Stimulated activated CD8-positive, alpha-beta memory T cell treated with anti-CD3 and anti-CD28 coated beads, Interleukin-7, amount 100 ng/mL, for 1 hour (primary cell): ENCODE measurements at places on chromosomes 16 and 17.

GRCh38 chr16:84266451-84266850 lies 26.6 kb upstream of the KCNG4 start:
- DNase-seq, result no peak

GRCh38 chr17:77634710-77635109 lies 323.8 kb upstream of the TNRC6C start:
- no peak for DNase-seq

DNA sequence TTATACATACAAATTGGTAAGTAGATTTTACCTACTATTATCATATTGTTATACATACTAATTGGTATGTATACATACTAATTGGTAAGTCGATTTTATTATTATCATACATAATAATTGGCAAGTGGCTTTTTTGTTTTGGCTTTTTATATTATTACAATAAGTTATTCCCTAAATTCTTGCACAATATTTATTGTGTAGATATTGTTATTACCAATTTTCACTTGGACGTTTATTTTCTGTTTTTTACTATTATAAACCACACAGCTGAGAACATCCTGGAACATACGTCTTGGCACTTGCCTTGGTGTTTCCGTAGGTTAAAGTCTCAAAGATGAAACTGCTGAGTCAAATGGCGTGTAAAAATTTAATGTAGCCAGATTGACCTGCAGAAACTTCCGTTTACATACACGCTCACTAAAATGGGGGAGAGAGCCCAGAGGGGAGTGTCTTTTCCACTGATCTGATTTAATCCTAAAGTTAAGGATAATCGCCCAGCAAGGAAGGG lies 18.9 kb downstream of the GNGT2 start:
- DNase-seq, result no peak

DNA sequence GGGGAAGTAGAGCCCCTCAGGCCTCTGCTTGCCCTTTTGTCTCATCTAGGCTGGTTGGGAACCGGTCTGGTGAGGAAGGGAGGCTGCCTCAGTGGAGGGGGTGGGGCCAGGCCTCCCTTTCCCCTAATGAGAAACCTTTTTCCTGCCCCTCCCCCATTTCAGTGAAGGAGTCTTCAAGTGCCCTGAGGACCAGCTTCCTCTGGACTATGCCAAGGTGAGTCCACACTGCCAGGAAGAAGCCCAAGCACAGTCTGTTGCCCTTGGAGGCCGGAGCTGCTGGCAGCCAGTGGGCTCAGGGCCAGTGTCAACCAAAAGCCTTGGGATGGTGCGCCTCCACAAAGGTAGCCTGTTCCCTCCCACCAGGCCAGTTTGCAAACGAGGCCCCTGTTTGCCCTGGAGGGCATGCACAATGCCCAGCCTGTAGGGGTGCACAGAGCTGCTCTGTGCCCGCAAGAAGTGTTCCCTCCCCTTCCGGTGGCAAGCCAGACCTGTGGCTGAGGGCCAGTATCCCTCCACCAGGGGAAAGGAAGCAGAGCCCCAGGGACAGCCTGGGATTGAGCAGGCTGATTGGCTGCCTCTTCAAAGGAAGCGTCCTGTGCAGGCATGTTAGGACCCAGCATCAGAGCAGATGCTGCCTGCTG lies 3.4 kb downstream of the TRAF4 start:
- no peak for DNase-seq

- no peak for DNase-seq
These were observed 950.4 kb upstream of the EEF2KMT start for GRCh38 chr16:6048017-6048416.

- DNase-seq, result no peak
These were observed 143.7 kb downstream of the ZNF18 start for GRCh38 chr17:11853321-11854151.

- no peak for DNase-seq
These were observed 4.7 kb downstream of the ABAT start for GRCh38 chr16:8679151-8679550.

DNA sequence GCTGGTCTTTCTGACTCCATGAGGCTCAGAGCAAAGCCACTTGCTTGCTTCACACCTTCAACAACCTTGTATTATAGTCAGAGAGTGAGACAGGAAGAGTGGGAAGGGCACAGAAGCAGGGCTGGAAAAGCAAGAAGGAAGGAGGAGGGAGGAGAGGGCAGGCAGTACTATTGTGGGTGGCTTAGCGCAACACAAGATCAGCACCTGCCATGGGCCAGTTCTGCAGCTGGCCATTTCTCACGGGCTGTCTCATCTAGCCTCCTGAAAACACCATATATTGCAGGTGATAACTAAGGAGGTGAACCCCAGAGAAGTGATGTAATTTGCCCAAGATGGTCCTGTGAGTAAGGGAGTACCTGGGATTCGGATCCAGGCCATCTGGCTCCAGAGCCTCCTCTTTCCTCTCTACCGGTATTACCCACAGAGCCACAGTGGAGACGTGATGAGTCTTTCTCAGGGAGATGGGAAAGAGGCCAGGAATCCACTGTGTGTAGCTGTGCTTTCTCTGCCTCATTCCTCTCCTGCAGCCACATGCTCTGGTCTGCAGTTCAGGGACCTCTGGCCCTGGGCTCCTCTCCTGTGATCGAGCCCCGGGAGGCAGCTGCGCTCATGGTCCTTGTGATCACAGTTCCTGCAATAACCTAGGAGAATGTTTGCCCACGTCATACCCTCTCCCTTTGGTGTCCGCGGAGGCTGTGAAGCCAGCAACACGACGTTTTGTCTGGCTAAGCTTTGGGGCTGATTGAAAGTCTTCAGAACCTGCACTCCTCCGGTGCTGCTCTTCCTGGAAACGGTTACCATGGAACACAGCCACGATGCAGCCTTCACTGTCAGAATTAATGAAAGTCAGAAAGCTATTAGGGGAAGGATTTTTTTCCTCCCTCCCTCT lies 178.1 kb upstream of the CCL2 start:
- DNase-seq, result no peak

DNA sequence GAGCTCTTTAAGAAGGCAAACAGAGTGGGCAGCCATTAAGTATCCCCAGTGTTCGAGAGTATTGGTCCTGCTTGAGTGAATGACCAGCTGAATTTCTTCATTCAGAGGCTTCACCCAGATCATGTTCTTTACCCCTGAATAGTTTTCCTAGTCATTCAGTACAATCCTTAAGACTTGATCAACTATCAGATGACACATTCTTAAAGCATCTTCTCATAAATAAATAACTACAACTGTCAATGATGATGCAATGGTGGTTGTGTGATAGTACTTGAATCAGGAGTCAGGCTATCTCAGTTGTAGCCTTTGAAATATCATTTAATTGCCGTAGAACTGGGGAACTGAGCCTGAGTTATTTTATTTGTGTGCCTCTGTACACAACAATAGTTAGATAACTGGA lies 416.8 kb upstream of the CCL2 start:
- DNase-seq, result no peak

- no peak for DNase-seq
These were observed 33.3 kb downstream of the PECAM1 start for GRCh38 chr17:64357191-64357981.

- no peak for DNase-seq
These were observed 42.1 kb downstream of the ITGAM start for GRCh38 chr16:31301708-31302400.

GRCh38 chr16:86577314-86577971 lies 906 bp upstream of the FOXL1 start:
- no peak for DNase-seq

- DNase-seq, result no peak
These were observed 63.5 kb upstream of the GPR139 start for GRCh38 chr16:20137194-20137593.

- DNase-seq, result no peak
These were observed 888.1 kb downstream of the KCNJ2 start for GRCh38 chr17:71057448-71057847.

DNA sequence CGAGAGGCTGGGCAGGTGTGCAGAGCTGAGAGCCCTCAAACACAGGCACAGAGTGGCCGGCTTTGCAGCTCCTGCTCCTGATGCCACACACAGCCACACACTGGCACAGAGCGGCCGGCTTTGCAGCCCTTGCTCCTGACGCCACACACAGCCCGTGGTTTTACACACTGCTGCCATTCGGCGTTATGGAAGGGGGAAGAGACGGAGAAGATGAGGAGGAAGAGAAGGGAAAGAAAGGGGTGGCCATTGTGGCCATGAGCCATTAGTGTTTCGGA lies 26.8 kb downstream of the WSCD1 start:
- no peak for DNase-seq

- no peak for DNase-seq
These were observed 1.6 kb upstream of the DUSP14 start for GRCh38 chr17:37488009-37488604.

DNA sequence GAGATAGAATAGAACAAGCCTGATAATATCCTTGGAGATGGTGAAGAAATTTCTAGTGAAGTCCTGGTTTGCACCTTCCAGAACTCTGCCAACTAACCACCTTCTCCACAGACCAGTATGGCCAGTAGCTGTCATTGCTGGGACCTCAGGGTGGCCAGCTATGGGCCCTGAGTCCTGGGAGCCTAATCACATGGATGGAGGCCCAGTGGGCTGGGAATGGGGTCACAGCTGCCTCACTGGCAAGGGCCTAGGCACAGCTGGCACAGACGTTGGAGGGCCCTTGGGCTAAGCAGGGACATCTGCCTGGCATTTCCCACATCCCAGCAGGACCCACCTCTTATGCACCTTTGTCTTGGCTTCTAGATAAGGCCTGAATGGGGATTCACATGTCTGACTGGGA lies 7.6 kb upstream of the WNT3 start:
- DNase-seq, result no peak

DNA sequence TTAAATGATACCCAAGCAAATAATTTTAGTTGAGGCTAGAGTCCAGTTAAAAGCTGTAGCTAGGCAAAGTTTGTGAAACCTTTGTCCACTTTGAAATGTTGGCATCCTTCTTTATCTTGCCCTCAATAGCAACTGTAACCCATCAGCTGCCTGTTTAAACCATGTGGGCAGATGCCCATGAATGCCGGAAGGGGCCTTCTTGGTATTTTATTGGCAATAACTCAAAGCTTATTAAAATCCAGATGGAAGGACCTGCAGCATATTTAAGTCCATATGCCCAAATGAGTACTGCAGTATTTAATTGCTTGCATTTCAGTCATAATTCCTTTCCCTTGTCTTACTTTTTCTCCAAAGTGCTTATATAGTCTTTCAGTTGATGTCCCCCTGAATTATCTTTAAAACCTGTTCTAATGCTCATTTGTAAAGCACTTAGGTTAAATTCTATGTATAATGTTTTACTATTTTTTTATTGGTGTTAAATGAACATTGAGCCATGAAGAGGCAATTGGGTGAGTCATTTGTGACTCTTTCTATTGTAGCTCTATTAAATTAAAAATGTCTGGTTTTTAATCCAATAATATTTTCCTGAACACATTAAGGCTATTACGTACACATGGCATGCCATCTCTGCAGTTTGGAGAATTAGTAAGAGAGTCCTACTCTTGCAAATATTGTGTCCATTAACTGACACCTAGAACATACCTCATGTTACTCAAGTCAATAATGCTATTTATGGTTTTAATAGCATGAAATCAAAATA lies 225.3 kb downstream of the KCNJ2 start:
- no peak for DNase-seq

DNA sequence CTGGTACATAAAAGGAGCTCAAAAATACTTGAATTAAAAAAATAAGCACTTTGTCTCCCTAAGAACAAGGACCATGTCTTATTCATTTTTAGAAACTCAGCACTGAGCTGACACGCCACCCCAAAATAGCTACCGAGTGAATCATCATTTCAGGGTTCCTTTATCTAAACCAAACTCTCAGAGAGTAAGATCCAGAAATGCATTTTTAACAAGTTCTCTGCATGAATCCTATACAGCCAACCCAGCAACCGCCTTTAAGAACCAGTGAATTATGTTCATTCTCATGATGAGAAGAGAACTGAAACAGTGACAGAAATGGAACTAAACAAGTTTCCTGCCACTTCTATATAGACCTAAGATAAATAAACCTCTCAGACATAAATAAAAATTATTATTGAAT lies 8.7 kb downstream of the C16orf87 start:
- DNase-seq, result no peak

DNA sequence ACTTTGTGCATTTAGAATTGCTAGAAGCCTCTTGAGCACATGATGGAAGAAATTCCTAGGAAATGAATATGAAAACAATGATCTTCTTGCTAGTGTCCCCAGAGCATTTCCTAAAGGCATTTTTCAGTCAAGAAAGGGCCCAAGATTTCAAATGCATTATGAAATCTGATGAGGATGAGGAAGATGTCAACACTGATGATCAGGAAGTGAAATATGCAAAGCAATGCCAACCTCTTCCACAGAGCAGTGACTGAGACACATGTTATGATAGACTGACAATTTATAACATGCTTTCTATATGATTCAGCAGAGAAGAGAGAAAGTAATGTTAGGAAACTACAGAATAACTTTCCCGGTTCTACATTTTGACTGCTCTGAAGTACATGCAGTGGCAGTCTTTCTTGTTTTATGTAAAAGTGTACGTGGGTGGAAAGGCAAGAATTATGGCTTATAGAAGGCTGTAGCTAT lies 859.1 kb upstream of the GOT2 start:
- no peak for DNase-seq

GRCh38 chr16:75038036-75038858 lies 39.4 kb downstream of the ZNRF1 start:
- no peak for DNase-seq

GRCh38 chr16:9008601-9009260 lies 45.0 kb upstream of the USP7 start:
- peak; percentile 44 for DNase-seq

GRCh38 chr17:39722965-39723848 lies 7.1 kb downstream of the MIEN1 start:
- DNase-seq, result no peak

- no peak for DNase-seq
These were observed 44.2 kb upstream of the CLEC18A start for GRCh38 chr16:69906838-69907401.

DNA sequence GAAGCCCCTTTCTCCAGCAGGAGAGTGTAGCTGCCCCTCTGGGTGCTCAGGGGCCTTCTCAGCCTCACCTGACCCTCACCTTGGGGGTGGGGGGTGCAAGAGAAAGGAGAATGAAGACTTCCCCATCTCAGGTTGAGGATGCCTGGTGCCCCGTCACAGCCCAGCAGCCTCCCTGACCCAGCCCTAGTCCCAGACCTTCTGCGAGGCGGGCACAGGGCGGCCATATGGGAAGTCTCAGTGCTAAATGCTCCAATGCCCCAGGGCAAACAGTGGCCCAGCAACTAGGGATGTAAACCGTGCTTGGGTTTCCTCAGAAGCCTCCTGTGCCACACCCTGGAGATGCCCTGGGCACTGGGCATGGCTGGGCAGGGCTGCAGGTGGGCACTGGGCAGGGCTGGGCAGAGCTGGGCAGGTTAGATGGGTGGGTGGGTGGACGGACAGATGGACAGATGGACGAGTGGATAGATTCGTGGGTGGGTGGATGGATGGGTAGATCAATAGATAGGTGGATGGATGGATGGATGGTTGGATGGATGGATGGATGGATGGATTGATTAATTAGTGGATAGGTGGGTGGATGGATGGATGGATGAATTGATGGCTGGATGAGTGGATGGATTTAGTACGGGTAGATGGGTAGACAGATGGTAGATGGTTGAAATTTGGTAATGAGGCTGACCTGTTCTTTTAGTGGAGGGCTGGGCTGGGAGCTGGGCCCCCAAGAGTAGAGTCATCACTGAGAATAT lies 16.8 kb downstream of the TPSD1 start:
- no peak for DNase-seq
